NCI-H187 treated with DMSO at 0.1 percent for 48 hours (cell line): ENCODE measurements at places on chromosomes 12 and 14.
A peak's percentile ranks its signal among the peaks of the same experiment; 100 is the strongest.

GRCh38 chr12:41248391-41248790 is 60.3 kb downstream of the PDZRN4 start:
- no peak for DNase-seq

- DNase-seq = no peak
Observed at GRCh38 chr14:49970474-49971147, 77.7 kb downstream of the ARF6 start.

GRCh38 chr14:73750531-73750901 is 36.3 kb upstream of the PNMA1 start:
- no peak for DNase-seq

GRCh38 chr12:51323966-51324895 is at the start of gene BIN2:
Gene BIN2 (minus strand): TSS chr12:51324174. CDS start chr12:51324102, 72 bp downstream.
- no peak for DNase-seq

- DNase-seq = no peak
Observed at GRCh38 chr12:13976028-13976584, 5.3 kb downstream of the GRIN2B start.

GRCh38 chr12:8559676-8560075 is 19.0 kb upstream of the CLEC4E start:
- no peak for DNase-seq

GRCh38 chr12:107735763-107736162 is 25.2 kb downstream of the PRDM4 start:
- DNase-seq = no peak

DNA sequence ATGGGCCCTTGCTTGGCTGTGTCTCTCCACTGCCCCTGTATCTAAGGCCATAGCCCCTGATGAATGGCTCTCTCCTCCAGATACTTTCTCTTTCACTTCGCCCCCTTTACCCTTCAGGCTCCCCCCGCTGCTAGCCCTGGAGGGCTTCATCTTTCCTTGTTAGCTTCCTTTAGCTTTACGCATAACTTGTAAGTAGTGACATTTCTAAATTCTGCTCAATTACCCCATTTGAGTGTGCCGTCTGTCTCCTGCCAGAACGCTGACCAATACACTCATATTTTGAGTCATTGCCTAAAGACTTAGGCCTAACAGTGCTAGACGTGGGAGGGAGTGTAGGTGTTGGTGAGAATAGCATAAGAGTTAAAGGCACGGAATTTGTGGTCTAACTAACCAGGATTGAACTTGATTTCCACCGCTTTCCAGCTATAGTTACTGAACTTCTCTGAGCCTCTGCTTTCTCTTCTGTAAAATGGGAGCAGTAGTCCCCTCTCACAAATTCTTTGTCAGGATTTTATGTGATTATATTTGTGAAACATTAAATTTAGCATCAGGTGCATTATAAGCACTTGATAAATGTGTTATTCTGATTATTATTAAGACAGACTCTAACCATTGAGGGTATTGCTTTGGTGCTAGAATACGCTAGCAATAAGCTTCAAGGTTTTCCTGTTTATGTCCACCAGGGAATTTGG is 129.3 kb downstream of the ZFP36L1 start:
- no peak for DNase-seq

- DNase-seq = no peak
Observed at GRCh38 chr14:101542391-101542790, 18.9 kb upstream of the DIO3 start.

- no peak for DNase-seq
Observed at GRCh38 chr12:6570264-6570887, 2.3 kb upstream of the NOP2 start.

GRCh38 chr14:32472076-32472475 is 143.0 kb downstream of the AKAP6 start:
- DNase-seq = no peak

GRCh38 chr14:34325493-34325892 is 136.5 kb downstream of the SPTSSA start:
- DNase-seq = no peak

- no peak for DNase-seq
Observed at GRCh38 chr14:60640859-60641741, 8.2 kb downstream of the SIX1 start.

- no peak for DNase-seq
Observed at GRCh38 chr14:103402695-103403094, 17.5 kb downstream of the MARK3 start.

- DNase-seq = no peak
Observed at GRCh38 chr12:52667509-52667908, 12.7 kb downstream of the KRT1 start.

DNA sequence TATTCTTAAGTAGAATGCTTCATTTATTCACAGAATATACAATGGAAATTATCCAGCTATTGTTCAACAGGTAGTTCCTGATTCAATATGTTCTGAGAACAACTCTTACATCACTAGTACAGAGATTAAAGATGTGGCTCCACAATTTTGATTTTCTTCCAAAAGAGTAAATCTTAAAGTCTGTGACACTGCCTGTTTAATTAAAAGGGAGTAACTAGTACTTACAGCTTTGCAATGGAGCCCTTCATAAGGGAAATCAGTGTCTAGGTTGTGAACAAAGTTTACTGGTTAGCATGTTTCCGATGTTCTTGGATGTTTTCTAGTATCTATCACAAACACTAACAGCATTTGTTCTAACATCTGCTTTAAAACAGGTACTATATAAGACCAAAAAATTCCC is 30.8 kb downstream of the MIA2 start:
- DNase-seq = no peak

GRCh38 chr14:84998216-84998615 is 531.7 kb upstream of the FLRT2 start:
- DNase-seq = no peak

- DNase-seq = no peak
Observed at GRCh38 chr14:60506010-60506409, 2.9 kb upstream of the SIX6 start.

DNA sequence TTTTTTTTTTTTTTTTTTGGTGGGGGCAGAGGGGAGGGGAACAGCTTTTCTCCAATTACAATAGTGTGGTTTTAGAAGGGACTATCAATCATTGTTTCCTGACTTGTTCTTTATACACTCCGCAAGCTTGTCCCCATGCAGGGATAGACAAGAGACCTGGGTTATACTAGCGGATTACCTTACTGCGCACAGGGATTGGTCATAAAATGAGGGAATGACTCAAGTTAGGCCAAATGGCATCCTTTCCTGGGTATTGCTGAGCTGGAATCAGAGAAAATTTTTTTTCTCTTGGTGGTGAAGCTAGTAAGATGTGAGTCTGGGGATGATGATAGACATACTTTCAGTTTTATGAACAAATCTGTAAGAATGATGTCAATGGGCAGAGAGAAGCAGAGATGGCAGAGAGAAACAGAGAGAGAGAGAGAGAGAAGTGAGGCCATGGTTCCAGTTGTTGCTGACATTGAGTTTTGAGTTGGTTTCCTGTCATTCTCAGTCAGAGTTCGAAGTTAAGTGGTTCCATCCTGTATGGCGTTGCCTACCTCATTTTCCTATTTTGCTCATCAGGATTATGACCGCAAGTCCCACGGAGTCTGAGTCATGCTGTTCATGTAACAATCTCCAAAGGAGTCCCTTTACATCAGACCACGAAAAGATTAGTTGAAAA is 59.1 kb upstream of the OTOGL start:
- DNase-seq = no peak

- DNase-seq = no peak
Observed at GRCh38 chr14:94581127-94581999, at the start of gene SERPINA5. Gene SERPINA5 (plus strand): TSS chr14:94581426. CDS start chr14:94587363, 5,937 bp downstream.

DNA sequence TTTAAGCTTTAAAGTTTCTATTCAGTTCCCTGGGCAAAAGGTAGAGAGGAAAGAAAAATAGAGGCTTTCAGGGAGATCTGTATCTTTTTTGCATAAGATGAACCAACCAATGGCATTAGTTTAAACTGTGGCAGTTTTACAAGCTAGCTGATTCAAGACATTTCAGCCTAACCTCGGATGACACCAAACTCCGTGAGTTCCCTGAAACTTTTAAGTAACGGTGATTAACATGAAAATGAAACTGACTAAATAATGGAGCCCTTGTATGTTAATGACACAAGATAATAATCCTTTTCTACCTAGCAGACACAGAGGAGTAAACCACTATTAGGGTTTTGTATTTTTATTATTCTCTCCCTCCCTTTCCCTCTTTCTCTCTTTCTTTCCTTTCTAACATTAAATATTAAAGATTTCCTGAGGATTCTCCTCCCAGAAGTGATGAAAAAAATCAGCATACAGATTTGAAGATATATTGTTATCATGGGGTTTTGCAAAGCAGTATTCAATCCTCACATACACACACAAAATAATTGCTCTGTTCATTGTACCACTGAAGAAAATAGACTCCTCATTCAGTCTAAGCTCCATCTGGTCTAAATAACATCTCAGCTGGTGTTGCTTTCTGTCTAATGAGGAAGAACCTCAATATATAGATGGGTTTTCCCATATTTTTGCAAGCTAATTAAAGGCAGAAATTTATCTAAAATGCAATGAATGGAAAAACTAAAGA is 483.8 kb downstream of the NOVA1 start:
- DNase-seq = no peak

DNA sequence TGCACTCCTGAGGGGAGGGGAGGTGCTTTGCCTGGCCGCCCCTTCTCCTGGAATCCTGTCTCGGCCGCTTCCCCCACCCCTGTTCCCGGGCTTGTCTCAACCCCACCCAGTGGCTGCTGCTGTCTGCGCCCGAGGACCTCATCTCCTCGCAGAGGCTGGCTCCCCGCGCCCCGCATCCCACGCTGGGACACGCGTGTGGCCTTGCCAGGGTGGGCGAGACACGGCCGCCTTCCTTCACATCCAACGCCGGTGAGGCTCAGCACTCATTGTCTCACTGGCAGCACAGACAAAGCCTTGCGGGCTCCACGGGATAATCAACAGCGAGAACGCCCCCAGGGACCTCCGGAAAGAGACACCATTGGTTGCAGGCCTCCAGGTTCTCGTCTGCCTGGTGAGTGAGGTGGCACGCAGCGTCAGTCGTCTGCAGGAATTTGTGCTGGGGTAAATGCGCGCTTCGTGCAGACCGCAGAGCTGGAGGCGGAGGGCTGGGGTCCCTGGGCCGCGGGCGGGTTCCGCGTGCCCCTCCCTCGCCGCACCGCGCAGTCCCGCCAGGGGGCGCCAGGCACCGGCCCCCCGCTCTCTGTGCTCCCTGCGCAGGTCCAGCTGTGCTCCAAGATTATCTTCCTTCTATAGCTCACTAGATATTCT is 26.8 kb downstream of the CCDC177 start:
- no peak for DNase-seq

GRCh38 chr12:6548966-6549683 is 6.7 kb downstream of the IFFO1 start:
- DNase-seq = no peak

DNA sequence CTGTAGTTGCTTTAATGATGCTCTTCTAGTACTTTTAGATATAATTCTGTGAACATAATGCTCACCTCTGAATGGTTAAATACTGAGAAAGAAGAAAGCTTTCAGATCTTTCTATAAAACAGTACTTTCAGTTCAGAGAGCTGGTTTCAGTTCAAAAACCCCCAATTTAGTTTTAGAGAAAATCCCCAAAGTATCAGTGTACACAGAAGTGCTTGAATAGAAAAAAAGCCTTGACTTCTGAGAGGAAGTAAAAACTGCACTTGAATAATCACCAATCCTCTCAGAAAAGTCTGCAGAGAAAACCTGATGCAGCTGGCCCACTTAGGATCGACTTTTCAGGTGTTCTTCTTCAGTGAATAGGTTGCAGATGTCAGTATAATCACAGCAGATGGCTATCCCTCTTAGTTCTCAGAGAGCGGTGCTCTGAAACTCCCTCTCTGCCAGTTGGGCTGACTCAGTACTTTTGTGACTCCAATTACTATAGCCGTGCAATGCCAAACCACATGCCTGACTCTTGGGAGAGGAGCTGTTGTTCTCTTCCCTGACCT is 616.3 kb downstream of the LRFN5 start:
- peak; percentile 90 for DNase-seq

DNA sequence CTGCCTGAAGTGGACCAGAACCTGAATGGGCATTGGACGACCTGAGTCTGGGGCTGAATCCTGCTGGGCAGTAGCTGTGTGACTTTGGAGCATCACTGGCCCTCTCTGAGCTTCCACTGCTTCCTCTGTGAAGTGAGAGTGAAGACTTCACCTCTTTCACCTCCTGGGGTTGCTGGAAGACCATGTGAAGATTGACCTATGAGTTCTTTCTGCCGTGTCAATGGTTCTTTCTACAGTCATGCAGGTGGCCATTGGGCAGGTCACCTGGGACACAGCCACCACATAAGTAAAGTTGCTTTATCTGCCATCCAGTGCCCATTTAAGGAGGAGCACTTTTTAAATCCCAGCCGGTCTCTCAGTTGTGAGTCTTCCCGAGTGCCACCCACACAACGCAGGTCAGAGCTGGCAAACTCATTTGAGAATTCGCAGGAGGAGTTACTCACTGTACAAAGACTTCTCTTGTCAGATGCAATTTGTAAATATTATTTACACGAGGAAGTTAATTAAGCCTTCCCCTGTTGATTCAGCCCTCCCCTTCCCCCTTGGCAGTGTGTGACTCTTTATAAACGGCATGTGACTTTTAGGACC is 74.8 kb upstream of the TCL1B start:
- no peak for DNase-seq

DNA sequence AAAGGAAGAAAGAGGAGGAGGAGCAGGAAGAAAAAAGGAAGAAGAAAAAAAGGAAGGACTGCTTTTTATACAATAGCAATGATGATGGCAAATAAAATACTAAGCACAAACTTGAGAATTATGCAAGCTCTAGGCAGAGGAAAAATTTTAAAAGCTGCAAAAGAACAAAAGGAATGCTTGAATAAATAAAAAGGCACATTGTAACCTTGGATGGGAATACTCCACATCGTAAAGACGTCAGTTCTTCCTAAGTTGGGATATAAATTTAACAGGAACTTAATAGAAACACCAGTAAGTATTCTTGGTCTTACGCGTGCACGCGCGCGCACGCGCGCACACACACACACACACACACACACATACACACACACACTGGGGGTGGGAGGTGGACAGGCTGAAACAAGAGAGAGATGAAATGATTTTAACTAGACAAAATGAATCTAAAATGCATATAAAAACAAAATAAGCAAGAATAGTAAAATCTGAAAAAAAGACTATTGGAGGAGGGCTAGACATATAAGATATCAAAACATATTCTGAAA is 43.0 kb downstream of the SERPINA3 start:
- DNase-seq = no peak

GRCh38 chr14:89907655-89908054 is 46.9 kb downstream of the EFCAB11 start:
- DNase-seq = no peak

DNA sequence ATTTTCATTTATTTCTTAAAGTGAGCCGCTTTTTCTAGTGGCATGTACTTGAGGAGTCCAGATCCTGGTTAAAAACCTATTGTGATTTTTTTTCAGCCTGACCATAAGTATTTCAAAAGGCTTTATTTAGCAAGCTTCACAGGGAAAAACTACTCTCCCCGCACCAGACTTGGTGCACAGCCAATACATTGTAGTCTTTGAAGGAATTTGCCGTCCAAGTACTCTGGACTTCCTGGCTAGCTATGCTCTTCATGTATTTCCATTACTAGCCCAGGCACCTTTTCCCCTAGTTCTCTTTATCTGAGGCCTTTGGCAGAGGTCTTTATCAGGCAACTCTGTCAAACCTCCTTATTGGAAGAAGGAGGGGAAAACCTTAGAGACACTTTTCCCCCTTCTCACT is 234.7 kb downstream of the CCDC91 start:
- DNase-seq = no peak
